ENCODE measurements at places on chromosomes 12 and 14. TPM values are rescaled to one million over a fixed set of nuclear protein-coding genes. Genes with fewer than 3 reads are reported as not detected.

GRCh38 chr12:111457071-111457470 lies 51.3 kb downstream of the SH2B3 start:
- DNase-seq: no peak
- H3K4me1 ChIP-seq: no peaks in the 10 kb centered on the region
- H3K36me3 ChIP-seq: peaks cover 73% of the 10 kb centered on the region
- H3K27ac ChIP-seq: no peak overlapping the region
- no peak overlapping the region for H3K4me3 ChIP-seq

DNA sequence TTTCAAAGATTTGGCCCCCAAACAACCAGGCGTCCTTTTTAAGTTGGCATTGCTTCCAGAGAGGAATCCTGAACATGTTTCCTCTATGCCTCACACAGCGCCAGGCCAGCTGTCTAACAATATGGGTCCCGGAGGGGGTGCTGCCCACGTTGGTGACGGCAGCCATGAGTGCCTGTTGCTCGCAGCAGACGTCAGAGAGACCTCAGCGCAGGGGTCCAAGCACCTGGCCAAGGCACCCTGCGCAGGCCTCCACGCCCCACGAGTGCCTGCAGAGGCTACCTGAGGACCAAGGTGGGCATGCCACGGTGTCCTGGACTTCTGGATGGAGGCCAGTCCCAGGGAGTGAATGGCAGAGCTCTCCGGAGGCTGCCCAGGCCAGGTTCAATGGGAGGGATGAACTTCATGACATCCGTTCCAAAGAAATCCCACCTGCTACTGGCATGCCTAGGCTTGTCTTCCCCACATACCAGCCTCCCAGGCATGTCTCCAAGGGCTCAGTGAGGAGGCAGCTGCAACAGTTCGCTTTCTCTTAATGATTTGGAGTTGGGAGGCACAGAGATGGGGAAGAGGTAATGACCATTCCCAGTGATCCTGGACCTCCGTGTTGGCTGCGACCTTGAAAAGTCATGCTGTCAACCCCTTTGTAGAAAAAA lies 11.6 kb upstream of the FOXN3 start:
- no peaks in the 10 kb centered on the region for H3K36me3 ChIP-seq
- DNase-seq: no peak
- peak overlapping the region; percentile 79 for H3K27ac ChIP-seq
- H3K27me3 ChIP-seq: no peaks in the 10 kb centered on the region
- H3K4me3 ChIP-seq: no peak overlapping the region
- peaks cover 32% of the 10 kb centered on the region for H3K4me1 ChIP-seq

GRCh38 chr12:67080637-67081036 lies 188.5 kb upstream of the CAND1 start:
- no peak for DNase-seq
- no peaks in the 10 kb centered on the region for H3K4me1 ChIP-seq
- no peaks in the 10 kb centered on the region for H3K27me3 ChIP-seq
- H3K36me3 ChIP-seq: no peaks in the 10 kb centered on the region
- H3K27ac ChIP-seq: no peak overlapping the region

TAS2R50 gene
- total RNA-seq: 6.2 TPM

GRCh38 chr12:114920771-114921554 lies 237.0 kb upstream of the TBX3 start:
- H3K4me1 ChIP-seq: no peaks in the 10 kb centered on the region
- no peaks in the 10 kb centered on the region for H3K36me3 ChIP-seq
- H3K4me3 ChIP-seq: no peak overlapping the region
- H3K27me3 ChIP-seq: no peaks in the 10 kb centered on the region
- no peak for DNase-seq
- no peak overlapping the region for H3K27ac ChIP-seq

DNA sequence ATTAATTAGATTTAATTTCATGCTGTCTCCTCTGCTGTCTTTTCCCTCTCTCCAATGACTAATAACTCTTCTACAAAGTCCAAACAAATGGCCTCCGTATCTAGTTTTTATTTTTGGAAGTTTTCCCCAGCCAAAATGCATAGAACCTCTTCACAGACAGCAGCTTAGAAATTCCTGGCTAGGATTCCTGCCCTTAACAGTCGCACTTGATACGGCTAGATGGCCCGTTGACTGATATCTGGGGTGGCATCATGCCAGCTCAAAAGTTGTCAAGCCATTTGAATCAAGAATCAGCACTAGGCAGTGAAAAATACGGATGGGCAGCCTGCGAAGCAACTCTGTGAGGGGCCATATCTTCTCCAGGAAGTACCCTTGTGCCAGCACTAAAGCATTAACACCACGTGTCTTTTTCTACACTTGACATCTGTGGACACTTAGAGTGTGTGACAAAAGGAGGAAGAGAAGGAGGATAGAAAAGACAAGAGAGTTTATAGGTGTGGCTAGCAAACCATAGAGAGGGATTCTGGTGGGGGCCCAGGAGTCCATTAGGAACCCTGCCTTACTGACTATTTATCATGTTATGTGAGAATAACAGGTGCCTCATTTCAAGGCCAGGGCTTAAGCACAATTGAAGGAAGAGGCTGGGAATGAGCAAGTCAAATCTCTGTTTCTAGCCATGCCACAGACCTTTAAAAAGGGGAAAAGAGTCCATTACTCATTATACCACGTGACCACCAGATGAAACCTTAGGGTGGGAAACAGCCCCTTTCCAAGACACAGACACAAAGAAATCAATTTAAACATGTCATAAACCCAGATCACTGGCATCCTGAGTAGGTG lies 39.2 kb upstream of the KRR1 start:
- no peaks in the 10 kb centered on the region for H3K27me3 ChIP-seq
- no peak for DNase-seq
- H3K36me3 ChIP-seq: no peaks in the 10 kb centered on the region
- H3K27ac ChIP-seq: no peak overlapping the region

- no peak overlapping the region for H3K27ac ChIP-seq
- no peak for DNase-seq
- H3K4me3 ChIP-seq: no peak overlapping the region
Observed at GRCh38 chr14:94660306-94660946, 48.2 kb downstream of the SERPINA3 start.

DNA sequence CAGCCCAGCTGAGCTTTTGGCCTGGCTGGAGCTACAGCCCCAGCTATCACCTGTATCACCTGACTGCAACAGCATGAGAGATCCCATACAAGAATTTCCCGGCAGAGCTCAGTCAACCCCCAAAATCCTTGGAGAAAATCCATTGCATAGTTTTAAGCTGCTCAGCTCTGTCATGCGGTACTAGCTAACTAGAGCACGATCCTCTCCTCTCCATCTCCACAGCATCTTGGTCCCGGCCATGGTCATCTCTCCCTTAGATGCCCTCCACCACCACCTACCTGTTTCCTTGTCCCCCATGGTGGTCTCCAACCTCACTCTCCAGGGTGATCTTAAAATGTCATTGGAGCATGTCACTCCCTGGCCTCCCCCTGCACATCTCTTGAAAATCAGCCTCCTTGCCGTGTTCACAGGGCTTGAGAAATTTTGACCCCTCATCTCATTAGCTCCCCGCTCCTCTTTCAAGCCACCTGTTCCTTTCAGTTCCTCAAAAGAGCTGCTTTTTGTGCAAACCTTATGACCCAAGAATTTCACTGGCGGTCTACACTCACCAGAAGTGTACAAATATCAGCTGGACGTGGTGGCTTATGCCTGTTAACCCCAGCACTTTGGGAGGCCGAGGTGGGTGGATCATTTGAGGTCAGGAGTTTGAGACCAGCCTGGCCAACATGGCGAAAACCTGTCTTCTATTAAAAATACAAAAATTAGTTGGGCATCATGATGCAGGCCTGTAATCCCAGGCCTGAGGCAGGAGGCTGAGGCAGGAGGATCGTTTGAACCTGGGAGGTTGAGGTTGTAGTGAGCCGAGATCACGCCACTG lies 8.1 kb upstream of the CLMN start:
- no peaks in the 10 kb centered on the region for H3K4me1 ChIP-seq
- no peak for DNase-seq
- H3K27me3 ChIP-seq: no peaks in the 10 kb centered on the region
- H3K36me3 ChIP-seq: no peaks in the 10 kb centered on the region

- H3K27me3 ChIP-seq: no peaks in the 10 kb centered on the region
- no peak overlapping the region for H3K4me3 ChIP-seq
- H3K4me1 ChIP-seq: peaks cover 2% of the 10 kb centered on the region
- H3K27ac ChIP-seq: no peak overlapping the region
- H3K36me3 ChIP-seq: no peaks in the 10 kb centered on the region
- DNase-seq: no peak
Observed at GRCh38 chr12:83018088-83018487, 331.4 kb downstream of the TMTC2 start.

GRCh38 chr14:84750763-84751554 lies 779.0 kb upstream of the FLRT2 start:
- no peaks in the 10 kb centered on the region for H3K36me3 ChIP-seq
- H3K4me1 ChIP-seq: no peaks in the 10 kb centered on the region
- no peak overlapping the region for H3K27ac ChIP-seq
- no peaks in the 10 kb centered on the region for H3K27me3 ChIP-seq
- DNase-seq: no peak
- H3K4me3 ChIP-seq: no peak overlapping the region

TRMT61A gene
- 22.0 TPM for total RNA-seq

GPR162 gene
- total RNA-seq: 10.6 TPM

SALL2 gene
- total RNA-seq: 6.4 TPM

SMOC1 gene
- total RNA-seq: not detected
